Activated T-cell treated with anti-CD3 and anti-CD28 coated beads for 4 hours (primary cell): ENCODE measurements at places on chromosomes 6 and 20.
A peak's percentile ranks its signal among the peaks of the same experiment; 100 is the strongest.

DNA sequence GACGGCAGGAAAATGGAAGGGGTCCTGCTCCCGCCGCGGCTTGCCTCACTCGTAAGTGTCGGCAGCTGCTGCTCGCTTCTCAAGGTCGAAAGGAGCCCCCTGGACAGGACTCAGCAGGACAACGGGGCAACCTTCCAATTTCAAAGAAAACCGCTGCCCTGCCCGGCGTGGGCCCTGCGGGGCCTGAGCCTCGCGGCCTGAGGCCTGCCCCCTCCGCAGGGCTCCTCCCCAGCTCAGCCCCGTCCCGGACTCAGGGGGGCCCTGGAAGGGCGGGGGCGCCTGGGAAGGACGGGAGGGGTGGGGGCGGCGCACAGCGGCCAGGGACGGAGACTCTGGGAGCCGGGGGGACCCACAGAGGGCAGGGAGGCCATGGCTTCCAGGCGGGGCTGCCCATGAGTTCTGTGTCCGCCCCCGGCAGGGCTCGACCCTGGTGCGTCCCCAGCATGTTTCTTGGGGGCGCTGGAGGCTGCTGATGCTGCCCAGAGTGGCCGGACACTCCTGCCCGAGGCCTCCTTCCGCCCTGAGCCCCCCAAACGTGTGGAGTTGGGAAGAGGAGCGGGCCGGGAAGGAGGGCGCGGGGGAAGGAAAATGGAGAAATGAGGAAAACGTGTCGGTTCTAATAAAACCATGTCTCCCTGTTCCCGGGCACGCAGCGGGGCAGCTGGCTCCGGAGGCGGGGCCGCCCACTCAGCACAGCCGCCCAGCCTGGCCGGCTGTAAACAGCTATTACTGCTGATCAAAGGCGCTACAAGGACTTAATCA lies 114.6 kb downstream of the DLL1 start:
- no peak for DNase-seq

- no peak for DNase-seq
Observed at GRCh38 chr6:21219241-21219640, 374.3 kb upstream of the SOX4 start.

GRCh38 chr20:1832634-1833033 lies 62.6 kb upstream of the SIRPA start:
- no peak for DNase-seq

- DNase-seq: no peak
Observed at GRCh38 chr6:62367601-62368000, 81.6 kb upstream of the KHDRBS2 start.

GRCh38 chr6:84568971-84569370 lies 195.4 kb downstream of the TBX18 start:
- no peak for DNase-seq

- DNase-seq: no peak
Observed at GRCh38 chr6:118551063-118552053, 3.3 kb downstream of the PLN start.

DNA sequence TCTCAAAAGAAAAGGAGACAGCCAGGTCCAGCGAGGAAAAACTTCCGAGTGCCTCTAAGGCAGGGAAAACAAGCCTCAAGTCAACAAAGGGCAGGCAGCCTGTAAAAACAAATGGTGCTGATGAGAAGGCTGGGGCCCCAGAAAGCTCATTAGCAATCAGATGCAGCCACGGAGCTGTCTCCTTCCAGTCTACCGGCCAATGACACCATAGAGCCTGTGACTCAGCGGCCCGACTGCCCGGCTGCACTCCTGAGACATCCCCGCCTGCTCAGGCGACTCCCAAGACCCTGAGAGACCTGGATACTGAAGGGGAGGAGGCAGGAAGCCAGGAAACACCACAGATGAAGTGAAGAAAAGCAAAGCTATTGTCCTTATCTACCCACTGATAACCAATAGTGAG lies 120.1 kb upstream of the HDDC2 start:
- no peak for DNase-seq

DNA sequence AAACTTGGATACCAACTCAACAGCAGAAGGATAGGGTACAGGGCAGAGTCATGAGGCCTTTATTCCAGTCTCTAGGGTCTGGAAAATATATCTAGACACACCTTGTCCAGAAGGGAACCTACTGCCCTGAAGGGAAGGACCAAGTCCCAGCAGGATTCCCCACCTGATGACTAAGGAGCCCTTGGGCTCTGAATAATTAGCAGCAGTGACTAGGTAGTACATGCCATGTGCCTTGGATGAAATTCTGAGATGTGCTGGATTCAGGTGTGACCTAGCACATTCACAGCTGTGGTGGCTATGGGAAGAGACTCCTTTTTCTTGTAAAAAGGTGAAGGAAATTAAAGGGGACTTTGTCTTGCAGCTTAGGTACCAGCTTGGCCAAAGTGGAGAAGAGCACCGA lies 364.3 kb upstream of the PTCHD4 start:
- no peak for DNase-seq

- no peak for DNase-seq
Observed at GRCh38 chr20:2838847-2839671, 1.4 kb downstream of the PCED1A start.

- DNase-seq: no peak
Observed at GRCh38 chr6:87923389-87924050, 124.1 kb upstream of the SPACA1 start.

GRCh38 chr6:56293781-56294180 lies 46.4 kb upstream of the COL21A1 start:
- no peak for DNase-seq

GRCh38 chr6:72946774-72947173 lies 278.5 kb downstream of the KHDC1L start:
- no peak for DNase-seq

DNA sequence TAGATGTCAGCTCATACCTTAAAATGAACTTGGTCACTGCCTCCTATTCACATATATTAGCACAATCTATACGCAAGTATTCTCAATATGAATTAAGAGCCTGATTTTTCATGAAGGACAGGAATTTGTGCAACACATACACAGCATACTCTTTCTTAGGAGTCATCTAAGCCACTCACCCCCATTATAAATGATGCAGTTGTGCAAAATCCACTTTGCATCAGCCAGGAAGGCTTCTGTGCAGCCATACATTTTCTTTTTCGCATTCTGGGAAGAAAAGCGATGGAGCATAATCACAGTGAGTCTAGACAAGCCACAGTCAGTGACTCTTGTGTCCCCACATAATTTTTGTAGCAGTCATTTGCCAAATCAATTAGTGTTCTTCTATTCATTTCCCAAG lies 66.5 kb downstream of the ZMYND8 start:
- no peak for DNase-seq

DNA sequence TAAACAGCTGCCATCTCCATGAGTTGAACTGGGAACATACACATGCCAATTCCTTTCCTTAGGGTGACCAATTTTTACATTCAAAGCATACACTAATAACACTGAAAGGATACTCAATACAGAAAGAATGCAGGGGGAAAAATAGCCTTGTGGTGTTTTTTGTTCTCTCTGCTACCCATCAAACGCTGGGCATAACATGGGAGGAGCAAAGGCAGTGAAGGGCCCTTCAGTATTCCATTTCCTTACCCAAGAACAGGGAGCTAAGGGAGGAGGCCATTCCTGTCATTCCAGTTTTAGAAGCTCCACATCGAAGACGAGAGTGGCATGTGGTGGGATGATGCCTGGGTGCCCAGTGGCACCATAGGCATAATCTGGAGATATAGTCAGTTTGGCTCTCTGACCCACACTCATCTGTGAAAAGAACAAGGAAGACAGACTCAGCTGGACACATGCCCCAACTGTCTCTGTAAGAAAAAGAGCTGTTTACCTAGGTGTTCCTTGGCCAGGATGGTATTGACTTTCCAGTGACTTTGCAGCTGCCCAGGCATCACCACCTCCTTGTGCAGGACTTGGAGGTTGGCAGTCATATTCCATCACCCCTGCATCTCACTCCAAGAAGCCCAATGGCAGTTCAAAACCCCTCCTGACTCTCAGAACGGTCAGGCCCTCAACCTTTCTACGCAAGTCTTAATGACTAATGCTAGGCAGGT lies 20.9 kb downstream of the FKBP1A start:
- no peak for DNase-seq

DNA sequence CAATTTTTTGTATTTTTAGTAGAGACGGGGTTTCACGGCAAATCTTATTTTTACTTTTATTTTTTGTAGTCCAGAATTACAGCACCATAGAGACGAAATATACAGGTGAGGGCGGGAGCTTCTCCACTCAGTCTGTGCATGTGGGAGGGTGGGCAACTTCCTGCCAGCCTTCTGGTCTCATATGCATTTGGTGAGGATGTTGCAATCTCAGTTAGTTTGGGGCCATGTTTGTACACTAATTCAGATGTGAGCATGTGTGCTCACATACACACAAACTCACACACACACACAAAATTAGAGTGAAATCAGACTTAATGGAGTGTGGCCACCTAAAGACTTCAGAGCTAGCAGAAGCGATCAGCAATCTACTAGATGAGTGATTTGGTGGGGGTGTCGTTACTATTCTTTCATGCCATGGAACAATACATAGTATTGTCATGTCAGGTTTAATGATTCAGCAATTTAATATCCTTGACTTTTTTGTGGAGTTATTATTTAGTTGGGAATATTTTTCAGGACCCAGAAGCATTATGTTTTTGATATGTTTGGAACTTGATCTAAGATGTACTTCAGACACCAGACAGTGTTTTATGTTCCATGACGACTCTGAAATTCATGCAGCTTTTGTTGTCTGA lies 78.0 kb upstream of the BMP2 start:
- DNase-seq: no peak

DNA sequence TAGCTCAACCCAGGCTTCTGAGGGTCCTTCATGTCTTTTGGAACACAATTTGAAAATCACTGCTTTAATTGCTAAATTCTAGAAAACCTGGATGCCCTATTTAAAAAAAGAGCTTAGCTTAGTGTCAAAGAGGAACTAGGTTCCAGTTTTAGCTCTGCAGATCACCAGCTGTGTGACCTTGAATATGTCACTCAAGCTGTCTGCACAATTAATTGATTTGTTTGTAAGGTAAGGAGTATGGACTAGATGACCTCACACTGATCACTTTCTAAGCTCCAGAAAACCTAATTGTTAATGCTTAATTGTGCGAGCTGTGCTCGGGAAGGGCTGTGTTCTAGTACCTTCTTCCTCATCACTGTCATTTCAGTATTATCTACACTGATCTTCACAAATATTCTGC lies 26.2 kb downstream of the UTRN start:
- no peak for DNase-seq

GRCh38 chr20:34604980-34605788 lies 46.7 kb downstream of the MAP1LC3A start:
- DNase-seq: no peak

GRCh38 chr6:118280210-118280609 lies 267.9 kb upstream of the PLN start:
- DNase-seq: no peak

GRCh38 chr20:58003525-58003924 lies 224.9 kb downstream of the ANKRD60 start:
- DNase-seq: no peak

GRCh38 chr6:7589949-7590917 lies at the start of gene SNRNP48:
TSS of gene SNRNP48 (plus strand) at chr6:7590198. CDS start at chr6:7590258, 60 bp downstream.
- DNase-seq: peak; percentile 88

- DNase-seq: no peak
Observed at GRCh38 chr20:8530022-8530421, 398.0 kb downstream of the PLCB1 start.

GRCh38 chr6:12818324-12818723 lies 101.8 kb downstream of the PHACTR1 start:
- no peak for DNase-seq

GRCh38 chr6:2853769-2854395 lies 12.2 kb upstream of the SERPINB1 start:
- peak; percentile 76 for DNase-seq

- DNase-seq: no peak
Observed at GRCh38 chr6:101203664-101204063, 189.8 kb upstream of the GRIK2 start.

DNA sequence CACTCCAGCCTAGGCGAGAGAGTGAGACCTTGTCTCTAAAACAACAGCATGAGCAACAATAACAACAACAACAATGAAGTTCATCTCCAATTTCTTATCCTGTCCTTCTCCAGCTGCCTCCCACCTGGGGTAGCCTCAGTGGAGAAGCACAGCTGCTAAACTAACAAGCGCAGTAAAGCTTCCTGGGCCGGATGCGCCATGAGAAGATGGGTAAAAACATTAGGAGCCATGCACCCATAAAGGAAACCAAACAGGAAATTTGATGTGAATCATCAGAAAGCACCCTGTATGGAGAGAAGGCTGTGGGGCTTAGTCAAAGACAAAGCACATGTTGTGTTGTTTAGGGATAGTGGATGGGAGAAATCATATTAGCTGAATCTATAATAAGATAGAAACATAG lies 61.1 kb upstream of the CCN6 start:
- DNase-seq: peak; percentile 24

- DNase-seq: no peak
Observed at GRCh38 chr6:44548319-44548718, 160.8 kb downstream of the CDC5L start.

DNA sequence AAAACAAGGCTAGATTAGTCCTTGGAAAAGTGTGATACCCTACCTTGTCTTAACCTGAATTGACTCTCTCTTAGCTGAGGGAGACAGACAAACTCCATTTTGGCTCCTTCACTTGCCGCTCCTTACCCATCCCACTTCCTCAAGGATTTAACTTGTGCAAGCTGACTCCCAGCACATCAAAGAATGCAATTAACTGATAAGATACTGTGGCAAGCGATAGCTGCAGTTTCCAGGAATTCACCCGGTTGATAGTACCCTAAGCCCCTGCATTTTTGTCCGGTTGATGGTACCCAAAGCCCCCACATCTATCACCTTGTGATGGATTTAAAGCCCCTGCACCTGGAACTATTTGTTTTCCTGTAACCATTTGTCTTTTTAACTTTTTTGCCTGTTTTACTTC lies 1.9 kb upstream of the SERINC3 start:
- no peak for DNase-seq

- DNase-seq: no peak
Observed at GRCh38 chr6:161237176-161237575, 36.7 kb downstream of the AGPAT4 start.

DNA sequence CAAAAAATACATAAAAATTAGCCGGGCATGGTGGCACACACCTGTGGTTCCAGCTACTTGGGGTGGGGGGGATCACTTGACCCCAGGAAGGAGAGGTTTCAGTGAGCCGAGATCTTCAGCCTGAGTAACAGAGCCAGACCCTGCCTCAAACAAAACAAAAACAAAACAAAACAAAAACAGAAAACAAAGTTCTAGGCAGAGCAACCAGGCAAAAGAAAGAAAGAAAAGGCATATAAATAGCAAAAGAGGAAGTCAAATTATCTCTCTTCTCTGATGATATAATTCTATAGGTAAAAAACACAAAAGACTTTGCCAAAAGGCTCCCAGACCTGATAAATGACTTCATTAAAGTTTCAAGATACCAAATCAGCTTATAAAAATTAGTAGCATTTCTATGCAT lies 446.9 kb downstream of the HAO1 start:
- DNase-seq: no peak
